T-helper 17 cell (primary cell): ENCODE measurements at places on chromosomes 7 and 10.

GRCh38 chr10:23191764-23192711 lies at the start of gene PTF1A:
Gene PTF1A, plus strand, starts transcription at chr10:23192312. Its CDS starts 219 bp downstream, at chr10:23192531.
- H3K4me3 ChIP-seq: no peak within 1 kb of the TSS
- no peaks in the 10 kb centered on the region for H3K4me1 ChIP-seq
- DNase-seq: no peak
- peaks cover 2% of the 10 kb centered on the region for H3K36me3 ChIP-seq
- H3K27me3 ChIP-seq: peaks cover 75% of the 10 kb centered on the region

GRCh38 chr7:18521236-18521589 lies 25.7 kb downstream of the HDAC9 start:
- H3K4me1 ChIP-seq: no peaks in the 10 kb centered on the region
- no peak for DNase-seq
- H3K27me3 ChIP-seq: no peaks in the 10 kb centered on the region
- no peaks in the 10 kb centered on the region for H3K36me3 ChIP-seq
- H3K4me3 ChIP-seq: no peak overlapping the region
- H3K27ac ChIP-seq: no peak overlapping the region

DNA sequence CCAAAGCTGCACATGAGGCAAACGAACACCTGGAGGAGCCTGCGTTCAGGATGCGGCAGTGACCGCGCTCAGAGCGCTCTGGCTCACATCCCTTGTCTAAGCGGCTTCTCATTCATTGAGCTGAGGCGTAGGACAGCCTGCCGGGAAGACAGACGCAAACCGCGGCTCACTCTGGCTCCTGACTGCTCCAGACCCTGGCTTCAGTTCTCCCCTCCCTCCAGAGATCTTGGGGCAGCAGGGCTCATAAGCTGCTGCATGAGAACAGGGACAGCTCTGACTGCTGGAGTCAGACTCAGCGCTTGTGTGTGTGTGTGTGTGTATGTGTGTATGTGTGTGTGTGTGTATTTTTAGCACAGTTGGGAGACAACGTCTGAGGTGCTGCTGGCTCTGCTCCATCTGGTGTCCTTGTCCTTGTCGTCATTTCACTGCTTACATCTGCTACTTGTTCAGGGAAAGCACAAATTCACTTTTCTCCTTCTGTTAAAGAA lies 15.8 kb upstream of the LYZL2 start:
- peaks cover 3% of the 10 kb centered on the region for H3K36me3 ChIP-seq
- no peak overlapping the region for H3K27ac ChIP-seq
- H3K4me3 ChIP-seq: no peak overlapping the region
- peaks cover 74% of the 10 kb centered on the region for H3K27me3 ChIP-seq
- peaks cover 6% of the 10 kb centered on the region for H3K4me1 ChIP-seq

- peaks cover 87% of the 10 kb centered on the region for H3K27me3 ChIP-seq
- peak; percentile 25 for DNase-seq
- H3K4me1 ChIP-seq: peaks cover 16% of the 10 kb centered on the region
- peak overlapping the region; percentile 87 for H3K4me3 ChIP-seq
These were observed 62.3 kb upstream of the LBX1 start for GRCh38 chr10:101291331-101292193.

DNA sequence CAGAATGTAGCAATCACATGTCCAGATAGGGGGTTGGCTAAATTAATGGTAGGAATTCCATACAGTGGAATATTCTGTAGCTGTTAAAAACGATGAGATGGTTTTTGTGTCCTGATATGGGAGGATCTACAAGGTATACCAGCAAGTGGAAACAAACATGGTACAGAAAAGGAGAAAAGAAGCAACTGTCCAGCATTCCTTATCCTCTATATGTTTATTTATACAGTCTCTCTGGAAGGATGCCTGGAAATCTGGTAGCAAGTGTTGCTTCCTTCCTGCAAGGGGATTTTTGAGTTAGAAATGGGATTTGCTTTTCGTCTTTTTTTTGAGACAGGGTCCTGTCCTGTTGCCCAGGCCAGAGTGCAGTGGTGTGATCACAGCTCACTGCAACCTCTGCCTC lies 19.3 kb downstream of the IL15RA start:
- H3K4me1 ChIP-seq: peaks cover 4% of the 10 kb centered on the region
- H3K27me3 ChIP-seq: no peaks in the 10 kb centered on the region
- no peak overlapping the region for H3K27ac ChIP-seq

DNA sequence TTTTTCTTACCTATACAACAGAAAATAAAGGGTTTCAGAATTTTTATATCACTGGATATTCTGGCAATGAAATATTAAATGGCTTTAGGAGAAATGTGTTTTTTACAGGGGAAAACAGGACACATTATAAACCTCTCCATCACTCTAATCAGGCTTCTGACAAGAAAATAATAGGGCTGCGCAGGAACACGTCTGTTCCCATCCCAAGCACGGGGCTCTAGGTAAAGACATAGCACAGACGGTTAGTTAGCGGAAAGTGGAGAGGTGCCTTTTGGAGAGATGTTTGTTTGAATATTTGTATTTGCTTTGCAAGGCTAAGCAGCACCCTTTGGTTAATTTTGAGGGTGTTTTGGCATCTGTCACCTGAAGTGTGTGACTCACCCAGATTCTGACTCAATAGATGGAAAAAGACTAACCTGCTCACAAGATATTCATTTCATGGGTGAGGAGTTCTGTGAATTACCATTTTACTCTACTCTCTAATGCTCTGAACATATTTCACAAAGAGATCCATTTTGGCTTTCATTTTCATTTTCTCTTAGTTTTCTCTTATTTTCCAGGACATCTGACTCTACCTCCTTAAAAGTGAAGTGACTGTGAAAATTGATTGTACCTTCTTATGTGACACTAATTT lies 174.5 kb upstream of the AKR1E2 start:
- no peak overlapping the region for H3K27ac ChIP-seq
- no peaks in the 10 kb centered on the region for H3K27me3 ChIP-seq
- DNase-seq: no peak
- peaks cover 19% of the 10 kb centered on the region for H3K4me1 ChIP-seq
- H3K4me3 ChIP-seq: peak overlapping the region; percentile 9
- H3K36me3 ChIP-seq: no peaks in the 10 kb centered on the region

GRCh38 chr10:6279540-6280267 lies 77.0 kb downstream of the PFKFB3 start:
- H3K4me1 ChIP-seq: peaks cover 16% of the 10 kb centered on the region
- DNase-seq: no peak
- H3K4me3 ChIP-seq: no peak overlapping the region
- no peaks in the 10 kb centered on the region for H3K27me3 ChIP-seq
- H3K27ac ChIP-seq: peak overlapping the region; percentile 84

GRCh38 chr10:132076578-132077081 lies 10.9 kb downstream of the JAKMIP3 start:
- DNase-seq: no peak
- H3K4me3 ChIP-seq: no peak overlapping the region
- H3K36me3 ChIP-seq: no peaks in the 10 kb centered on the region
- no peak overlapping the region for H3K27ac ChIP-seq

DNA sequence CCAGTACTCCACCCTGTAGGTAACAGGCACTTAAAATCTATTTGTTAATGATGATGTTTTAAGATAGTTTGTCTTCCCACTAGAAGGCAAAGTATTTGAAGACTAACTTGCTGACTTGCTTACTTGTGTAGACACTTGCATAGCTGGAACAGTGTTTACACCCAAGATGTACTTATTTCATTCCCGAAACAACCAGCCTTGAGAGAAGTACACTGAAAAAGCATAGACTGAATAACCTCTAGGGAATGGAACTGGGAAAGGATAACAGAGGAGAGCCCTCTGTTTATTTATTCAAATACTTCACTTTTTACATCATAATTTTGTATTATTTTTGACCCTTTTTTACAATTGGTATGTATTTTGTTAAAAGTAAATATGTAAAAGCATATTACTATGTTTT lies 33.1 kb upstream of the TMEM26 start:
- DNase-seq: no peak
- no peak overlapping the region for H3K27ac ChIP-seq
- no peaks in the 10 kb centered on the region for H3K4me1 ChIP-seq
- no peak overlapping the region for H3K4me3 ChIP-seq
- no peaks in the 10 kb centered on the region for H3K36me3 ChIP-seq

- H3K4me1 ChIP-seq: peaks cover 36% of the 10 kb centered on the region
- peak overlapping the region; percentile 27 for H3K27ac ChIP-seq
- no peaks in the 10 kb centered on the region for H3K27me3 ChIP-seq
- no peak overlapping the region for H3K4me3 ChIP-seq
- no peak for DNase-seq
- H3K36me3 ChIP-seq: peaks cover 8% of the 10 kb centered on the region
These were observed 265.3 kb downstream of the ELFN1 start for GRCh38 chr7:1935176-1936005.

DNA sequence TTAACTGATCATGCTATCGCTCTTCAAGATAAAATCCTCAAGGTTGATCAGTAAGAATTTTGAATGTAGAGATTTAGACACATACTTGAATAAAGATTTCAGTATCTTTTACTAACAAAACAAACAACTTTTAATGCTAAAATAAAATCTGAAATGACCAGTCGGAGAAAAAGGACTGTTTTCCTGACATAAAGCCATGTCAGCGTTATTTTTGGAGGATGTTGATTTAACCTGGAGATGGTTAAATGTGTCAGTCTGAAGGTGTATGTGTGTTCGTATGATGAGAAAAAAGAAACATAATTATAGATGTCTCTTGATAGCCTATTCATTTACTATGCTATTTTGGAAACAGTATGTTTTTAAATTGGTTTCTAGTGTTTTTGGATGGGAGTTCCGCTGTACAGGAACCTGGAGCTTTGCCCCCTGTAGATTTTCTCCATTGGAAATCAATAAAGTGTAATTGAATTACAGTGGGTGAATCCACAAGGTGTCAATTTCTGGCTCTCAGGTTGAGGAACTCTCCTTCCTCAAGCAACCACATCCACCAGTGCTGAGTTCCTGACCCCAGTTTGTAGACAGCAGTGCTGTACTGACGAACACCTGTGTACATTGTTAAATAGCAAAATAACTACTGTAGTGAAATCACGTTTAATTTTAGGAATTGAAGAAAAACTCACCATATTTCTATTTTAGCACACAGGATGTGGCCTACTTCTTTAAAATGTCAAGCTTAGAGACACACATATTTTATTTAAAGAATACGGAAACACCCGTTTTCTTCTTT lies 670.1 kb downstream of the MAGI2 start:
- H3K4me1 ChIP-seq: no peaks in the 10 kb centered on the region
- no peak overlapping the region for H3K27ac ChIP-seq
- H3K36me3 ChIP-seq: no peaks in the 10 kb centered on the region

DNA sequence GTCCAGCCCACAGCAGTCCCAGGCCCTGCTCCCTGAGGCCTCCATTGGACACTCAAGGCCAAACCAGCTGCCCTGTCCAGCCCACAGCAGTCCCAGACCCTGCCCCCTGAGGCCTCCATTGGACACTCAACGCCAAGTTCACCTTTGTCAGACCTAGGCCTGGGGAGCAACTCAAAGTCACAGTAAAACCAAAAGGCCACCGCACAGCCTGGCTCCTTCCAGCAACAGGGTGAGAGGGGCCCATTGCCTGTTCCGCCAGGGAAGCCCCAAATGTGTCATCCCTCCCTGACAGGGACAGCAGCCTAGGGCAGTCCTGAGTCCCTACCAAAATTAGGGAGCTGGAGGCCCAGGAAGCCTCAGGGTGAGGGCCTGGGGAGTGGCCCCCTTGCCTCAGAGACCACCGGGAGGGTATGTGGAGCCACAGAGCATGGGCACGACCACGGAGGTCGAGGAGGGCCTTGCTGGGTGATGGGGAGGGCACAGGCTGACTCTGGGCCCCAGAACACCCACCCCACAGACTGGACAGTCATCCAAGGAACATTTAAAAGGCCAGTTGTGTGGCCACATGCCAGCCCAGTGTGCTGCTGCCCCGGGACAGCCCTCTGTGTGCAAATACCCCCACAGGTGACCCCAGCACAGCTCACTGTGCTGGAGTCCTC lies 66.5 kb upstream of the PPP2R2D start:
- peak overlapping the region; percentile 32 for H3K27ac ChIP-seq
- peaks cover 33% of the 10 kb centered on the region for H3K27me3 ChIP-seq
- no peaks in the 10 kb centered on the region for H3K4me1 ChIP-seq
- DNase-seq: no peak
- no peak overlapping the region for H3K4me3 ChIP-seq

DNA sequence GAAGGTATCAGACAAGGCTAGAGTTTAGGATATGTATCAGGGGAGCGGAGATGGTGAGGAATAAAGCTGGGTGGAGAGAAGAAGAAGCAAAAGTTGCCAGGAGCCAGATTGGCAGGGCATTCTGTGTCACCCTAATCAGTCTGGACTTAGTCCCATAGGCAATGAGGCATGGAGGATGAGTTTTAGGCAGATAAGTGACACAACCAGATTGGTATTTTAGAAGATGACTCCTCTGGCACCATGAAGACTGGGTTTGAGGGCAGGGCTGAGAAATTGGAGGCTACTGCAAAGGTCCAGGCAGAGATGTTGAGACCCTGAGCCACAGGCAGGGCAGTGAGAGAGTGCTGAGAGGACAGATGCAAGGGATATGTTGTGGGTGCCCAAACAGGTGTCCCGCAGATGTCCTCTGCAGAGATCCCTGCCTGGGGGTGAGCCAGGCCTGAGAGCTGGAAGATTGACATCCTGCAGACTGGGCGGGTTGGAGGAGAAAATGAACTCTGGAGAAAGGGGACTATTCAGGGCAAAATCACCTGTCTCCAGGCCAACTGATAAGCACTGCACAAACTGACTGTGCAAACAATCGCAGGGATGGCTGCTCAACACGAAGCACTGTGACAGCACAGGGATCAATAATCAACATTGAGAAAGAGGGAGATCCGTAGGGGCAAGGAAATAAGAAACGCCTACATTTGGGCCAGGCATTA lies 11.9 kb upstream of the HABP2 start:
- DNase-seq: no peak
- H3K4me1 ChIP-seq: peaks cover 2% of the 10 kb centered on the region
- H3K4me3 ChIP-seq: no peak overlapping the region

GRCh38 chr7:25615003-25615402 lies 386.7 kb upstream of the NPVF start:
- H3K36me3 ChIP-seq: no peaks in the 10 kb centered on the region
- DNase-seq: no peak
- H3K27ac ChIP-seq: no peak overlapping the region
- peaks cover 4% of the 10 kb centered on the region for H3K4me1 ChIP-seq
- peaks cover 12% of the 10 kb centered on the region for H3K27me3 ChIP-seq

GRCh38 chr10:104117839-104118323 lies 4.1 kb upstream of the SFR1 start:
- no peaks in the 10 kb centered on the region for H3K36me3 ChIP-seq
- peaks cover 10% of the 10 kb centered on the region for H3K4me1 ChIP-seq
- peak overlapping the region; percentile 77 for H3K27ac ChIP-seq

- no peak overlapping the region for H3K4me3 ChIP-seq
- peaks cover 5% of the 10 kb centered on the region for H3K4me1 ChIP-seq
- no peak overlapping the region for H3K27ac ChIP-seq
- no peak for DNase-seq
These were observed 147.8 kb upstream of the EEPD1 start for GRCh38 chr7:36005293-36005692.

GRCh38 chr10:110842326-110842904 lies 29.3 kb upstream of the PDCD4 start:
- H3K4me3 ChIP-seq: peak overlapping the region; percentile 34
- peaks cover 2% of the 10 kb centered on the region for H3K36me3 ChIP-seq
- H3K27ac ChIP-seq: peak overlapping the region; percentile 97
- no peak for DNase-seq
